Ovary (tissue), 10 donors: ENCODE measurements at places on chromosomes 4 and X. TPM values are rescaled to one million over a fixed set of nuclear protein-coding genes. Genes with fewer than 3 reads are reported as not detected.

Gene CT45A2
- total RNA-seq = not detected

DNA sequence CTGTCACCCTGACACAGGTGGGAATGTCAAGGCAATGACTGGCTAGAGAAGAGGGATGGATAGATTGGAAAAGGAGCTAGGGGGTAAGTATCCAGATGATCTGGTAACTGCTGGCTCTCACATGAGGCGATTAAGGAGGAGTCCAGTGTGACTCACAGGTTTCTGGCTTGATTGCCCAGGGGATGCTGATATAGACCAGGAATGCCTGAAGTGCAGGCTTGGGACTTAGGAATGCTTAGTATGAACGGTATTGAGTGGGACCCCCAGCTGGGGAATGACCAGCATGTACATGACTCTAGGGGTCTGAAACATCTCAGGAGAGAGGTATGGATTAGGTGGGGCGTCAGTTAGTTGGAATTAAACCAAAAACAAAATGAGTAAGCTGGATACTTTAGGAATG is 65.8 kb upstream of the PRPS1 start:
- no peak overlapping the region for H3K27ac ChIP-seq
- no peak overlapping the region for H3K4me3 ChIP-seq

Gene NAT8L
- 0.24 TPM for total RNA-seq

Gene SOWAHD
- not detected for total RNA-seq

- H3K27ac ChIP-seq = no peak overlapping the region
- H3K4me1 ChIP-seq = no peaks in the 10 kb centered on the region
- H3K36me3 ChIP-seq = no peaks in the 10 kb centered on the region
- no peak for DNase-seq
- H3K27me3 ChIP-seq = no peaks in the 10 kb centered on the region
These were observed 690.0 kb upstream of the HS3ST1 start for GRCh38 chr4:12118651-12119213.

- no peaks in the 10 kb centered on the region for H3K36me3 ChIP-seq
- DNase-seq = no peak
- no peak overlapping the region for H3K27ac ChIP-seq
- H3K27me3 ChIP-seq = no peaks in the 10 kb centered on the region
- no peak overlapping the region for H3K4me3 ChIP-seq
These were observed 210.8 kb upstream of the TEX13C start for GRCh38 chrX:125108921-125109320.

GRCh38 chrX:128616933-128617332 is 564.7 kb upstream of the ACTRT1 start:
- no peak for DNase-seq
- H3K4me1 ChIP-seq = no peaks in the 10 kb centered on the region
- H3K27ac ChIP-seq = no peak overlapping the region
- H3K4me3 ChIP-seq = no peak overlapping the region

DNA sequence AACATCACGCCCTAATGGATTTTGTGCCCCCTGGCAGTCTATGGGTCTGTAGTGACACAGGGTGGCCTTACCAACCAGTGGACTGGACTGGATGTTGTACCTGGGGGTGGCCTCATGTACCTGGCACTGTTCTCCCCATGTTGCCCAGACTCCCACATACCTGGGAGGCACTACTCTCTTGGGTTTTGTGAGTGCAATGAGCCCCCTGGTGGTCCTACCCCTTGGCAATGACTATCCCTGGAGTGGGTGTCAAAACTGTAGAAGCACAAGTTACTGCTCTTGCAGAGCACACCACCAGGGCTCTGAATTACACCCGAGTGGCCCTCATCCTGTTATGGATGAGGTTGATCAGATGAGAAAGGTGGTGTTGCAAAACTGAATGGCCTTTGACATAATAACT is 57.8 kb upstream of the CCDC149 start:
- H3K27me3 ChIP-seq = no peaks in the 10 kb centered on the region
- no peak for DNase-seq
- no peaks in the 10 kb centered on the region for H3K4me1 ChIP-seq
- H3K36me3 ChIP-seq = no peaks in the 10 kb centered on the region
- H3K4me3 ChIP-seq = no peak overlapping the region

Gene CPE
- total RNA-seq = 99.6 TPM

Gene CENPVL1
- total RNA-seq = not detected

DNA sequence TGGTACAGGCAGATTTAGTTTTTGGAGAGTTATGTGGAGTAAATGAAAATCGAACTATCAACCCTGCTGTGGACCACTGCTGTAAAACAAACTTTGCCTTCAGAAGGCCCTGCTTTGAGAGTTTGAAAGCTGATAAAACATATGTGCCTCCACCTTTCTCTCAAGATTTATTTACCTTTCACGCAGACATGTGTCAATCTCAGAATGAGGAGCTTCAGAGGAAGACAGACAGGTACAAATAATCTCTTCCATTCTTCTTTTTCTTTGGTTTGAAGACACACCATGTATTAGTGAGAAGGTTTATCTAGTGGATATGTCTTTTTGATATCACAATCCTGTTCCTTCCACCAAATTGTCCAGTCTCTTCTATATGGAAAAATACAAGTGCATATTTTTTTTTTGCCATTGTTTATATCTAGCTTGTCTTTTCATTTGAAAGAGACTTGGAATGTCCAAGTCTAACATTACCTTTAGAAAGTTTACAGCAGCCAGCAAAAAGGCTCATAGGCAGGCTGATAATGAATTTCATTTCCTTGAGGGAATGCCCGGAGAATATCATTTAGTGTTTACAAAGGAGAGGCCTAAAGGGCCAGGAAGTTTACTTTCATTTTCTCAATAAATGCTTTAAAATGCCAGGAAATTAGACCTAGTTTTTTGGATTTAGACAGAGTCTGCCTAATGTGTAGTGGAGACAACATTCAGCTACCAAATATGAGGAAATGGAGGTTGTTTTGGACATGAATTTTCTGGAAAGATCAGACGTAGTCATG is 18.6 kb downstream of the AFM start:
- DNase-seq = no peak
- H3K27ac ChIP-seq = no peak overlapping the region
- H3K36me3 ChIP-seq = no peaks in the 10 kb centered on the region
- H3K27me3 ChIP-seq = no peaks in the 10 kb centered on the region
- H3K4me3 ChIP-seq = no peak overlapping the region

DNA sequence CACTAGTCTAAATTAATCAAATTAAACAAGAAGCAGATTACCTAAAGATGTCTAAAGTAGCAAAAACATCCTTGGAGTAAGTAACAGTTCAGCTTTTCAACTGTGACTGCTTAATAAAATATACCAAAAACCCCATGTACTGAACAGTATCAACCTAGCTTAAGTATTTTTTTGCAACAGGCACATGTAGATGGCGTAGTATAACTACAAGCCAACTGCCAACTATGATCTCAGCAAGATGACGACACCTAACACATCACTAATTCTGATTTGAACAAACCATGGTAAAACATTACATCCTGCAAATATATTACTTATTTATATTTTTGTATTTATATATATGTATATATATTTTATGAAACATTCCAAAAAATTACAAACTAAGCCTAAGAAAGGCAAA is 24.5 kb downstream of the DHX15 start:
- no peak overlapping the region for H3K27ac ChIP-seq
- H3K4me1 ChIP-seq = peaks cover 4% of the 10 kb centered on the region
- H3K4me3 ChIP-seq = no peak overlapping the region
- no peak for DNase-seq
- no peaks in the 10 kb centered on the region for H3K36me3 ChIP-seq
- H3K27me3 ChIP-seq = no peaks in the 10 kb centered on the region
